Fibroblast of the aortic adventitia (primary cell): ENCODE measurements at places on chromosomes 16 and 17. TPM values are rescaled to one million over a fixed set of nuclear protein-coding genes. Genes with fewer than 3 reads are reported as not detected.

The IKZF3 gene
- not detected in 2 replicates for total RNA-seq

The PLLP gene
- total RNA-seq = under 0.01 TPM in 1 of 2 replicates, not detected in the other

The VMO1 gene
- 0.27 and 4.9 TPM in 2 replicates for total RNA-seq

The ANKRD40CL gene
- not detected in 2 replicates for total RNA-seq

The YBX2 gene
- total RNA-seq = not detected in 2 replicates

The HOXB9 gene
- not detected in 2 replicates for total RNA-seq

The CCL5 gene
- total RNA-seq = not detected in 2 replicates

The MT1G gene
- not detected in 2 replicates for total RNA-seq

The MEOX1 gene
- total RNA-seq = not detected in 2 replicates

The EVPLL gene
- not detected in 2 replicates for total RNA-seq

The MYH3 gene
- total RNA-seq = 0.45 and 1.1 TPM in 2 replicates

The EPOP gene
- total RNA-seq = 0.99 and 5.0 TPM in 2 replicates

The NXN gene
- total RNA-seq = 5.1 and 18.1 TPM in 2 replicates

The C16orf96 gene
- under 0.01 TPM in 1 of 2 replicates, not detected in the other for total RNA-seq

The TRPV2 gene
- 5.3 and 45.3 TPM in 2 replicates for total RNA-seq

The CCL8 gene
- total RNA-seq = not detected in 2 replicates

The KRTAP16-1 gene
- not detected in 2 replicates for total RNA-seq

The NUDT21 gene
- 51.6 and 116 TPM in 2 replicates for total RNA-seq

The FAM171A2 gene
- total RNA-seq = 3.1 and 18.5 TPM in 2 replicates

The RUNDC3A gene
- not detected in 2 replicates for total RNA-seq

The AXIN2 gene
- 8.0 and 11.1 TPM in 2 replicates for total RNA-seq

The ARMC7 gene
- total RNA-seq = 3.4 and 3.9 TPM in 2 replicates

The MYH8 gene
- not detected in 2 replicates for total RNA-seq

The KRT40 gene
- not detected in 2 replicates for total RNA-seq

The ACE gene
- total RNA-seq = 16.9 and 24.3 TPM in 2 replicates

The CA5A gene
- total RNA-seq = not detected in 2 replicates

The HOXB4 gene
- total RNA-seq = 3.8 and 7.0 TPM in 2 replicates

The DNAAF8 gene
- 1.4 TPM in 1 of 2 replicates, not detected in the other for total RNA-seq

The KRT28 gene
- total RNA-seq = not detected in 2 replicates

The BCL7C gene
- total RNA-seq = 22.3 and 45.5 TPM in 2 replicates

The ACSM2A gene
- not detected in 2 replicates for total RNA-seq

The TEKT1 gene
- not detected in 2 replicates for total RNA-seq

The CLDN6 gene
- 1.1 TPM in 1 of 2 replicates, not detected in the other for total RNA-seq

The TMEM114 gene
- not detected in 2 replicates for total RNA-seq

The DYNLRB2 gene
- total RNA-seq = not detected in 2 replicates

The ATXN2L gene
- 45.5 and 69.8 TPM in 2 replicates for total RNA-seq
